ENCODE measurements at places on chromosomes 1 and 21.

GRCh38 chr1:176225911-176226310, 18.8 kb upstream of the COP1 start:
- no peak for DNase-seq

GRCh38 chr1:193402037-193402436, 215.6 kb upstream of the B3GALT2 start:
- no peak for DNase-seq

DNA sequence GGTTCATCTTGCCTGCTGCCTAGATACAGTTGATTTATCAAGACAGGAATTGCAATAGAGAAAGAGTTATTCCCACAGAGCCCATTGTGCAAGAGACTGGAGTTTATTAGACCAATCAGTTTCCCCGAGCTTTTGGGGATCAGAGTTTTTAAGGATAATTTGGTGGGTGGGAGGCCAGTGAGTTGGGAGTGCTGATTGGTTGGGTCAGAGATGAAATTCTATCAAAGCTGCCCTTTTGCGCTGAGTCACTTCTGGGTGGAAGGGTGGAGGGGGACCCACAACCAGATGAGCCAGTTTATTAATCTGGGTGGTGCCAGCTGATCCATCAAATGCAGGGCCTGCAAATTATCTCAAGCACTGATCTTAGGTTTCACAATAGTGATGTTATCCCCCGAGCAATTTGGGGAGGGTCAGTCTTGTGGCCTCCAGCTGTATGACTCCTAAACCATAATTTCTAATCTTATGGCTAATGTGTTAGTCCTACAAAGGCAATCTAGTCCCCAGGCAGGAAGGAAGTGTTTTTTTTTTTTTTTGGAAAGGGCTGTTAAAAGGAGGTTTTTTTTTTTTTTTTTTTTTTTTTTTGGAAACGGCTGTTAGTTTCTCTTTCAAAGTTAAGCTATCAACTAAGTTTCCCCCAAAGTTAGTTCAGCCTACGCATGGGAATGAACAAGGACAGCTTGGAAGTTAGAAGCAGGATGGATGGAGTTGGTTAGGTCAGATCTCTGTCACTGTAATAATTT, 7.4 kb downstream of the SLC16A4 start:
- no peak for DNase-seq

GRCh38 chr1:116352349-116352813, 20.7 kb upstream of the ATP1A1 start:
- DNase-seq = no peak

- no peak for DNase-seq
These were observed 463.9 kb downstream of the OMA1 start for GRCh38 chr1:58082596-58082995.

DNA sequence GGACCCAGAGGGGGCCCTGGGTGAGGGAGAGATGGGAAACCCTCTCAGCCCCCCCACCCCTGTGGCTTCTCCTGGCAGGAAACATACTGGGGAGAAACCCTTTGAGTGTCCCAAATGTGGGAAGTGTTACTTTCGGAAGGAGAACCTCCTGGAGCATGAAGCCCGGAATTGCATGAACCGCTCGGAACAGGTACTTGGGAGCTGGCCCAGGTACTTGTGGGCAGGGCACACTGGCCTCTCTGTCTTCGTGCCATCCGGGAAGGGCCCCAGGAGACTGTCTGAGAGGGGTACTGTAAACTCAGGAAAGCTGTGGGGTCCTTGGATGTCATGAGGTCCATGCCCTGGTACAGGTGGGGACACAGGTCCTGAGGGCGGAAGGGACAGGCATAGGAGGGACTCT, 6.0 kb downstream of the ZBTB48 start:
- DNase-seq = no peak

GRCh38 chr1:178686407-178686806, 38.6 kb upstream of the RALGPS2 start:
- no peak for DNase-seq

- no peak for DNase-seq
These were observed 28.7 kb upstream of the TTLL10 start for GRCh38 chr1:1144843-1145546.

DNA sequence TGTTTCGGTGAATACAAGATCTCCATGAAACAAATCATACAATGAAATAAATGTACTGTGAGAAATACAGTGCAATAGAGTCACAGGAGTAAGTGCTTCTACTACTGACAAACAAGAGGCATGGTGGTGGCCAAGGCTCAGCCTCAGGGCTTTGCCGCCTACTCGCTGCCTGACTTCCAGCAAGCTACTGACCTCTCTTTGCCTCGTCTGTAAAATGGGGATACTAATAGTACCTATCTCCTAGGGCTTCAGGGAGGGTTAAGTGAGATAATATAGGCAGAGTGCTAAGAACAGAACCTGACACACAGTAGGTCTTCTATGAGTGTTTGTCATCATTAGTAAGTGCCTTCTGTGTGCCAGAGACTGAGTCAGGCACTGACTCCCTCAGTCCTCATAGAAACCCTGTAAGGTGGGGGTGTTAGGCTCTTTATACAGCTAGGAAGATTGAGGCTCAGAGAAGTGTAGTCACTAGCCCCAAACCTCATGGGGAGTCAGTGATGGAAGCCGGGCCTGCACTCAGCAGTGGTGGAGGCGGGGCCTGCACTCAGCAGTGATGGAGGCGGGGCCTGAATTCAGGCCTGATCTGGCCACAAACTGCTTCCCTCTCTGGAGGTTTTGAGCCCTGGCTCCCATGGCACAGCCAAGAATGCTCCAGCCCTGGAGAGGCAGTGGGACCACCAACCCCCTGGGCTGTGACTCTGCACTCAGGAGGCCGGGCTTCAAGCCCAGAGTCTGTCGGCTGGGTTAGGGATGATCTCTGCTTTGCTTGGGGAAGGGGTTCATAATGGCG, 6.8 kb downstream of the BSND start:
- no peak for DNase-seq

GRCh38 chr1:220892997-220893700, 13.9 kb downstream of the HLX start:
- no peak for DNase-seq

DNA sequence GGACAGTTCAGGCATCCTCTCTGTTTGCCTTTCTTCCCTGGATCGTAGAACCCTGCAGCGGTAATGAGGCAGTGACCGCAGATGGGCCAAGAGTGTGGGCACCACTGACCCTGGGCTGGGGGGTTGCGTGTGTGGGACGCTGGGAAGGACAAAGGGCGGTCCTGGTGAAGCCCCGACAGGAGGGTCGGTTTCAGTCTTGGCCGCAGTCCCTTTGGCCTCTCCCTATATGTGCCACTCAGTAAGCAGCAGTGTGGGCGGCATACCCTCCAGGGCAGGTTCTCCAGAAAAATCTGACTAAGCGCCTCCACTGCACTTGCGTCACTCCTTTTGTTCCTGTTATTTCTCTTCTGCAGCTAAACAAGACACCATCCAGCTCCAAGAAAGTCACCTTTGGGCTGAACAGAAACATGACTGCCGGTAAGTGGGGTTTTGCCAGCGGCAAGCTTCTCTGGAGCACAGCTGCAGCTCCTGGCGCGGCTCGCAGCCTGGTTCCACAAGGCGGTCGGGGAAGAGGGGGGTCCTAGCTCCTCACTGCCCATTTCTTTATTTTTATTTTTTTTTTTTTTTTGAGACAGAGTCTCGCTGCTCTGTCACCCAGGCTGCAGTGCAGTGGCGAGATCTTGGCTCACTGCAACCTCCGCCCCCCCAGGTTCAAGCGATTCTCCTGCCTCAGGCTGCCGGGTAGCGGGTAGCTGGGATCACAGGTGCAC, 27.7 kb upstream of the PDXK start:
- no peak for DNase-seq

DNA sequence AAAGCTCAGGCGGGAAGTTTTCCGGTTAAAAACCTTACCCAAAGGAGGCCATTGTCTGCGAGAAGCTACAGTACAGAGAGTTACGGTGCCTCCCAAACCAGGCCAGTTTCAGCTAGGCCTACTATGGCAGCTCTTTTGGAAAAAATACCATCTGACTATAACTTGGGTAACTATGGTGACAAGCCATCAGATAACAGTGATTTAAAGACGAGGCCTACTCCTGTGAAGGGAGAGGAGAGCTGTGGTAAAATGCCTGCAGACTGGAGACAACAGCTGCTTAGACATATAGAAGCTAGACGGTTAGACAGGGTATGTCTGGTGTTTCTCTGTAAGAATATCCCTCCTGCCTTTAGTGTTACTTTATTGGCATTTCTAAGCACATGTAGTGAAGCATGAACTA, 165.9 kb downstream of the LRRC40 start:
- DNase-seq = no peak

DNA sequence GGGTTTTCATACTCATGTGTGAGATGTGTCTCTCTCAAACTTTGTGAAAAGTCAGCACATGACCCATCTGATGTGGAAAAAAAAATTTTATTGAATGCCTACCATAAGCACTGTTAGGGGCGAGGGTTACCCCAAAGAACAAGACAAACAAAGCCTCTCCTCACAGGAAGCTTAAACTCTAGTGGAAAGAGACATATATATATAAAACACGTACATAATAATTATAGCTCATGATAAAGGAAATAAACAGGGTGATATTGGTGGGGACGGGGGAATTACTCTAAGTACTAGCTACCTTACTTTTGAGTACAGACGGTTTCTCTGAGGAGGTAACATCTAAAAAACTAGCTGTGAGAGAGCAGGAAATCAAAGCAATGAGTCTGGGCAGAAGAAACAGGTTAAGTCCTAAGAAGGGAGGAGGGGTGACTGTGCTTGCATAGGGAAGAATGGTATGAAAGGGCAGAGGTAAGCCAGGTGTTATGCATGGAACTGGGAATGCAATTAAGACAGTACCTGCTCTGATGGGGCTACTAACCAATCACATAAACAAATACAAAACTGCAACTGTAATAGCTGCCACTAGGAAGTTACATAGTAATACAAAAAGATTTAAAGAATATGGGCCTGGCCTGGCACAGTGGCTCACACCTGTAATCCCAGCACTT, 4.5 kb downstream of the LIN9 start:
- no peak for DNase-seq

DNA sequence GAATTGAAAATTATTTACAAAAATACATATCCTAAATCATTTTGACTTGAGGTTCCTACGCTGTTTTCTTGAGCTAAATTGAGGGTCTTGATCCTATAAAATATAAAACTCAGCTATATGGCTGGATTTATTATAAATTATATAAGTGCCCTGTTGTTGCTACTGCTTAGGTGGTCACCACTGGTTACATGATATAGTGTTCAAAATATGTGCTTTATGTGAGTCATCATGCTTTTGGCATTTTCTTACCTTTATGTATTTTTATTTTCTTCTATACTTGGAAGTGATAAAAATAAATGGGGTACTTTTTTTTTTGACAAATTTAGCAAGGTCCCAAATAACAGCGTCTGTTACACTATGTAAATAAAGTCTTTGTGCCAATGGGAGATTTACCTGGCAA, 31.1 kb upstream of the PTPRC start:
- no peak for DNase-seq

DNA sequence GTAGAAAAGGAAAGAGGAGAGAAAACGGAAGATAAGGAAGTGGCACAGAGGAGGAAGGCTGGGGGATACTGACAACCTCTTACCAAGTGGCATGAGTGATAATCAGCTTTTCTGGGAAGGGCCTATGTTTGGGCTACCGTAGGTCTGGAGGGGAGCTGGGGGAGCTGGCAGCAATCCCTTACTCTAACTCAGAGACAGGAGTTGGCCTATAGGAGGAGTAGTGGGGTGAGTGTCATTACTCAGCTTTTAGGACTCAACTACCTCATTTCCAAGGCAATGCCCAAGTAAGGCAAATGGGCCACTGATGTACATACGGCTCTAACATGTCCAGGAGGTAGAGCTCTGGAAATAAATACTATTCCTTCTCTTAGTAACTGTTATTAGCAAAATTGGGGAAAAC, 48.7 kb upstream of the DMRTA2 start:
- DNase-seq = no peak

GRCh38 chr1:116257341-116257767, 115.7 kb upstream of the ATP1A1 start:
- DNase-seq = no peak

DNA sequence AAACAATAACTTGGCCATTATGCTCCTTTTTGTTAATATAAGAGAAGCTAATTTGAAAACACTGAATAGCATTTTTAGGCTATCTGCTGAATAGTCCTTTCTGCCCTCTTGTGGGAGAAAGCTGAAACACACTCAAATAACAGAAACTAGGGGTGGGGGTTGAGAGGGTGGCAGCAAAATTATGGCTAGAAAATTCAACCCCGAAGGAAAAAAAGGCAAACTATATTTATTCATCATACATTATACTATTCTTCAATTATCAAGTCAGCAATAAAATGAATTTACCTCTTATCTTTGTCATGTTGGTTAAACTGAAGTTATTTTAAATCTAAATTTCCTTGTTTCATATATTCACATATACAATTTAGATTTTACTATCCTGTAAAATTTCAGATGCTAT, 255.9 kb downstream of the FAF1 start:
- DNase-seq = no peak

GRCh38 chr1:179788259-179788658, 45.2 kb downstream of the FAM163A start:
- no peak for DNase-seq

DNA sequence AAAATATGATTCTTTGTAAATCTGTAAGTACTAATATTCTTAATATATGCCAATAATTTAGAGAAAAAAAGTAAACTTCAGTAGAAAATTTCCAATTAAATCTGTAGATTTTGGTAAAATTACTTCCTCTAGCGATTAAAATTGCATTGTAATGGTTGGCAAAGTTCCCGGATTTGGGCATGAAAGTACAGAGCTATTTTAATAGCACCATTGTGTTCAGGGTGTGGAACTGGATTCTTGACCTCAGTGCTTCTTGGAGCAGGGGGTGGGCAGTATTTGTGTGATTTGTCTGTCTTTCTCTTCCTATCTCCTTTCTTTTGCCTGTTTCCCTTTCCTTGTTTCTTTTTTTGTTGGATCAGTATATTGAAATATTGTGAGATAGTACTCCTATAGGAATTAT, 72.1 kb downstream of the DNM3 start:
- no peak for DNase-seq

DNA sequence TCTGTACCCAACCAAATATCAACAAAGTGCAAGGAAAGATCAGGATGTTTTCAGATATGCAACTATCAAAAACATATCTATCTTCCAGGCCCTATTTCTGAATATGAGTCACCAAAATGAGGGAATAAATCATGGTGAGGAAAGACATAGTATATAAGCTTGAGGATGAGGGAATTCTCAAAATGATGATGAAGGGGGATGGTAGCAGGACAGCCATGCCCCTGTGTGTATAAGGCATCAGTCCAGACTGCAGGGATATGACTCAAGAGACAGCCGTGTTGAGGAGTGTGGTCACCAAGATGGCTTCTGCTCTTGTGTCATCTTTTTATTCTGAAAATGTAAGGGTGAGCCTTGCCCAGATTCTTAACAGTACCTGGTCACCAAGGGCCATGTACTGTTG, 4.4 kb upstream of the WDR64 start:
- DNase-seq = no peak

DNA sequence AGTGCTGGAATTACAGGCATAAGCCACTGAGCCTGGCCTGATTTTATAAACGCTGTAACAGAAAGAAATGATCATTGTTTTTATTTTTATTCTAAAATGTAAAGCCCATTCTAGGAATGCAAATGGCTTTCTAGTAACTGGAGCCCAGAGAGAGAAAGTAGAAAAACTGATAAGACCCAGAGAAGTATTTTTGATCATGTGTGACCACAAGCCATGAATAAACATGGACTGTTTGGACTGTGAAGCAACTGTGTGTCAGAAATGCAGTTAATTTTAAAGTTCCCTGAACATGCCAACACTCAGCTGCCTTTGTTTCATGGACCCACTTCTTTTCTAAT, 39.7 kb downstream of the EIF2B3 start:
- no peak for DNase-seq

All from activated CD4-positive, CD25-positive, alpha-beta regulatory T cell treated with anti-CD3 and anti-CD28 coated beads, Interleukin-2, amount 50 U/mL, for 72 hours (primary cell).